ENCODE measurements at places on chromosomes 11 and 22.

- DNase-seq: no peak
Observed at GRCh38 chr11:61026121-61027031, 54.9 kb downstream of the CD6 start.

DNA sequence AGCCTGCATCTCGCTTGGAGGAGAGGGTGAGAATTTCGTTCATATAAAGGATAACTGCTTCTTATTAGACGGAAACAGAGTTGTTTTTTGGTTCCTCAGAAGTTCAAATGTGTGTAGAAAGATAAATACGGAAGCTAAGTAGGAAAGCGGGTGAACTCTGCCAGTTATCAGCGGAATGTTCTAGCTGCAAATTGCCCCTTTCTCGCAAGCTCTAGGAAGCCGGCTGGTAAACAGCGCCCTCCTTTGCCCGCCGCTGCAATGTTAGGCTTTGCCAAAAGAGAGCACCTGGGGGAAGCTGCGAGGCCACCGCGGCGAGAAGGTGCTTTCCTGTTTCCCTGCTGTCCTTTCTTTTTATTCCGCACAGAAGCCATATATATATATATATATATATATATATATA, 67.0 kb downstream of the IGLL5 start:
- DNase-seq: no peak

DNA sequence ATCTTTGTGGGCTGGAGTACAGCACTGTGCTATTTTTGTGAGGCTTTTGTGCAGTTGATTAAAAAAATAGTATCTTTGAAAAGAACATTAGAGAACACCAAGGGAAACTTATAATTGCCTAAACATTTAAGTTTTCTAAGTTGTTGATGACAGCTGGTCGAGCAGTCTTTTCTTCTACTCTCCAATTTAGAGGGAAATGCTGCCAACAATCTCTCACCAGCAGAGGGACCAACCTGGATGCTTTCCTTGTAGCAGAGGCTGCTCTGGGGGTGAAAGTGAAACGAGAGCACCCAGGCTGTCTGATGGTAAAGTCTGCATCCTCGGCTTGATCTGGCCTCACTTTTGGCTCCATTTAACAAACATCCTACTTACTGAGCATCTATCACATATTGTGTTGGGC, 1286.5 kb upstream of the TENM4 start:
- DNase-seq: peak; percentile 27

DNA sequence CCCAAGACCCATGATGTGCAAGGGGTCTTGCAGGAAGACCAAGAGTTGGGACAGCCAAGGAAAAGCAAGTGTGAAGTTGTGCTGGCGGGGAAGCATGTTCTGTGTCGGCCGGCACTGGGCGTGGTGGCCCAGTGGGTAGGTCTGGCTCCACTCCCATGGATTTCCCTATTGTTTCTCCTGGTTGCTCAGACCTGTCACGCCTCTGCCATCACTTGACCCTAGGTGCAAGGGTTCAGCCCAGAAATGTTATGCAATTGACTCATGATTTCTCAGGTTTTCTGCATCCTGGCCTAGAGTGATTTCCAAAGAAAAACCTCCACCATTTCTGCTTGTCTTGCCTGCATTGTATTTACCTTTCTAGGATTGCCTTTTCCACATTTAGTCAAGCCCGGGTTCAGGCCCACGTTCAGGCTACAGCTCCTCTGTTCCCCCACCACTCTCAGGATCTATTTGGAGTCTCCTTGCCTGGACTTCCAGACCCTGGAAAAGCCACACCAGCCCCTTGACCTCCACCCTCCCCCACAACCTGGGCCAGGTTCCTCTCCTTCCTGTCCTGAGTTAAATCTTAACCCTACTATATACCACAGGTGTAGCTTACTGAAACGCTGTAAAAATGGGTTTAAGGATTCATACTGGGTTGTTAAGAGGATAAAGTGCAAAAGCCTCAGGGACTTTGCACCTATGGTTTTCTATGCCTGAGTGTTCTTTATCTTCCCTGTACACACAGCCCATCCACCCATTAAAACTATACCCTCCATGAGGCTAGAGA, 17.5 kb upstream of the FOLR1 start:
- DNase-seq: no peak

- DNase-seq: peak; percentile 13
Observed at GRCh38 chr11:77710358-77710757, 72.8 kb upstream of the CLNS1A start.

- no peak for DNase-seq
Observed at GRCh38 chr11:11620173-11620920, 1.5 kb downstream of the GALNT18 start.

DNA sequence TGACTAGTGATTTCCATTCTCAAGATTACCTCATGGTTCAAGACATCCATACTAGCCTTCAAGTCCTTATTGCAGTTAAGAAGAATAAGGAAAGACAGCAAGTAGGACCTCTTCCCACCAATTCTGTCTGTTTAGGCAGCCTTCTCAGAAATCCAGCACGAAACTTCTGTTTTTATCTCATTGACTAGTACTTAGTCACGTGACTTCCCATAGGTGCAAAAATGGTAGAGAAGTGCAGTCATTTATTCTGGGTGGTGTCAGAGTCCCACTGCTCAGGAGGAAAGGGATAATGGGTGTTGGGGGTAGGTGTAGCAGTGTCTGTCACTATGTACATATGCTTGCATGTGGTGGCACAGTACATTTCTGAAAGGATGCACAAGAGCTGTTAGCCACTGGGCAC, 57.7 kb upstream of the SORL1-AS1 start:
- DNase-seq: no peak

- DNase-seq: peak; percentile 57
Observed at GRCh38 chr22:36546932-36547331, 18.0 kb upstream of the EIF3D start.

GRCh38 chr11:134562196-134562595, 150.2 kb upstream of the B3GAT1 start:
- no peak for DNase-seq

DNA sequence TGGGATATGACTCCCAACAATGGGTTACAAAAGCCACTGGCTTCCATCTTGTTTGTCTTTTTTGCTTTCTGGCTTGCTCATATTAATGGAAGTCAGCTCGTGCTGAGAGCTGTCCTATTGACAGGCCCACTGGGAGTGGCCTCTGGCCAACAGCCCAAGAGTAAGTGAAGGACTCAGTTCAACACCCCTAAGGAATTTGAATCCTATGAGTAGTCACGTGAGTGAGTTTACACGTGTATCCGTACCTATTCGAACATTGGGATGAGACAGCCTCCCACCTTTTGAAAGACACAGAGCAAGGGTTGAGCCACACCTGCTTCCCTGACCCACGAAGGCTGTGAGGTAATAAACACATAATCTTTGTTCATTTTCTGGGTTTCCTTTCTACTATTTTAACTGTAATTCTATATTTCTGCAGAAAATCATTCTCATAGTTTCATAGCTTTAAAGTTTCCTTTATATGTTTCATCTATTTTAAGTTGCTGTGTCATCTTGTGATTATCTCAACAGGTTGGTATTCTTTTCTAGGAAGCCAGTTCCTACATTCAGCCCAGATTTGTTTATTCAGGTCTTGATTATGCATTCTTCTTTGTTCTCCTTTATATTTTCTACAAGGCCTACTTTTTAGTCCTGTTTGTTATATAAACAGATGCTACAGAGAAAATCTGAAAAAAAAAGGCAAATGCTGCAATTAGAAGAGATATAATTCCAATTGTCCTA, 802.3 kb downstream of the CNTN5 start:
- DNase-seq: no peak

DNA sequence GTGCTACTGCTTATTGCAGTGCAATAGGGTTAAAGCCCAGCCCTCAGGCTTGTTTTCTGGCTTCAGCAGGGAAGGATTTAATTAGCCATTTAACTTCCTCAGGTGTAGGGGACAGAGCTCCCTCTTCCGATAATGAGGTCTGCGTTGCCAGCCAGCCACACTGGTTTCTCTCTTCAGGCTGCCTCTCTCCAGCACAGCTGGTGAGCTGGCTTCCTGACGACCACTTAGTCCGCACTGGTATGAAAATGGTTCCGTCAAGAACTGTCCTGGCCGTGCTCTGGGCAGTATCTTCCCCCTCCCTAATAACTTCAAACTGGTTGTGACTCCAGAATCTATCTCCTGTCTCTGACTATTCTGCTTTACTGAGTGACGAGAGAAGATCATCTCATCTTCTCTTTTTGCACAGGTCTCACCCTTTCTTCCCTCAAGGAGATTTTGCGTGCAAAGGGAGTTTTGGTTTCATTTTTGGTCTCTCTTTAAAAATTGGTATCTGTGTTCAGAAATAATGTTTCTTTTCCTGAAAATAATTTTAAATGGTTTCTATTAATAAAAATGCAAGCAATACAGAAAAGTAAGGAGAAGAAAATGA, 49.2 kb downstream of the CNTN5 start:
- DNase-seq: peak; percentile 23

DNA sequence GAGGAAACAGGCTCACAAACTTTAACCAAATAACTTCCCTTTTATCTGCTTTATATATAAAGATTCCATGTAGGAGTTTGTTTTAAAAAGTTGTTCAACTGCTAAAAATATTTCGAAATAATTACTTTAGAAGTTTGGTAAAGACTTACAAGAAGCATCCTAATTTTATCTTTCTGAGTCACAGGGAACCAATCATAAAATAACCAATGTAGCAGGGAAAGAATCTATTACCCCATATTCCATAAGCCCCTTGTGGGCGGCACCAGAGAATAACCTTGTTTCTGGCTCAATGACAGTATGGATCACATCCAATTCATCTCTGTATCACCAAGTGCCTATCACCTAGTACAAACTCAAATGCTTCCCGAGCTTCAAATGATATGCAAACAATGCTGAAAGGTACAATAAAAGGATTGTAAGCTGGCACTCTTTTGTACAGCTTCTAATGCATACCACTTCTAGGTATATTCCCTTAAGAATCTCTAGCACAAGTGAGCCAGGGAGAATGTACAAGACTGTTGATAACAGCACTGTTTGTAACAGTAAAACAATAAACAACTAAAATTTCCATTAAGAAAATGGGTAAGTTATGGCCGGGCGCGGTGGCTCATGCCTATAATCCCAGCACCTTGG, 158.4 kb downstream of the ATG16L2 start:
- peak; percentile 52 for DNase-seq

GRCh38 chr11:47062736-47063135, 113.9 kb downstream of the ARFGAP2 start:
- no peak for DNase-seq

DNA sequence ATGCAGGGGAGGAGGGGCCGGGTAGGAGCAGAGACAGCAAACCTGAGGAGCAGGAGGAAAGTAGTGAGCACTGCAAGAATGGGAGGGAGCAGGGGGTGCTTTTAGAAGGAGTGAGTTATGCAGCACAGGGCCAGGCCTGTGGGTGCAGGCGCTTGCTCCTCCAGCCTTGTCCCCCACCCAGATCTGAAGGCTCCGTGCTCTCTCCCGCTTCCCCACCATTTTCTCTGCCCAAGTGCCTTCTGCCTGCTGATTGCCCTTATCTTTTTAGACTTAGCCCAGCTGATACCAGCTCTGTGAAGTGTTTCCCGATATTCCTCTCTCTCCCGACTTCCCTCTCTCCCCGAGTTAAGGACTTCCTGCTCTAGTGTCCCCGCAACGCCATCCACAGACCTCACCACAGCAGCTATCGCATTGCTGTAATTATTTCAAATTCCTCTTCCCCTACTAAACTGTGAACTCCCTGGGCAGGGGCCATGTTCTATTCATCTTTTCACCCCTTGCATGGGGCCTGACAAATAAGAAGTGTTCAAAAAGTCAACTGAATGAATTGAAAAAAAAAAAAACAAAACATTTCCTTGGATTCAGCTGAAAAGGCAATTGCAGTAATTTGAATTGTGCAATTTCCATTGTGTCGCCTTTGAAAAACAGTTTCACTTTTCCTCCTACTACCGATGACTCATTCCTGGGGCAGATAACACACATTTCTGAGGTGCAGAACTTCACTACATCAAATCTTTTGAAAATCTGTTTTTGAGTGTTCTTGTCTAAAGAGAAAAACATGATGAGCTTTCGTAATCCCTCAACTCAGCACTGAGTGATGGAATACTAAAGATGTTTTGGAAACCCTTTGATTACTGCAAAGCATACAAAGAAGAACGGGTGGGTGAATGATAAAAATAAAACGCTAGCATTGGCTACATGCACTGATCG, 69.7 kb upstream of the BMAL1 start:
- DNase-seq: peak; percentile 80

DNA sequence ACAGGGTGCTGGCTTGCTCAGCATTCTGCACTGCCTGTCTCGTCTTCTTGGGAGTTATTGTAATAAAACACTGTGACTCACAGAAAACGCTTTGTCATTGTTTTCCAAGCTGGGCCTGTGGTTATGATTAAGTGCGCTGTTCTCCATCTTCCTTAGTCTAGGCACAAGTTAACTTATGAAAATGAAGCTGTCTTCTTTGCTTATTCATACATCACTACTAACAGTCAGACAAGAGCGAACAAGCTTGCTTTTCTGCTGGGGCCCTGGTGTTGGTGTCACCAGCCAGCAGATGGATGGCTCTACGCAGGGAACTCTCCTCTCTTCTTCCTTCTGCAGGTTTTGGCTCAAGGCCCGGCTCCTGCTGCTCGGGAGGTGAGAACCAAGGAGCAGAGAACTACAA, 380.1 kb upstream of the SYN3 start:
- DNase-seq: peak; percentile 87

DNA sequence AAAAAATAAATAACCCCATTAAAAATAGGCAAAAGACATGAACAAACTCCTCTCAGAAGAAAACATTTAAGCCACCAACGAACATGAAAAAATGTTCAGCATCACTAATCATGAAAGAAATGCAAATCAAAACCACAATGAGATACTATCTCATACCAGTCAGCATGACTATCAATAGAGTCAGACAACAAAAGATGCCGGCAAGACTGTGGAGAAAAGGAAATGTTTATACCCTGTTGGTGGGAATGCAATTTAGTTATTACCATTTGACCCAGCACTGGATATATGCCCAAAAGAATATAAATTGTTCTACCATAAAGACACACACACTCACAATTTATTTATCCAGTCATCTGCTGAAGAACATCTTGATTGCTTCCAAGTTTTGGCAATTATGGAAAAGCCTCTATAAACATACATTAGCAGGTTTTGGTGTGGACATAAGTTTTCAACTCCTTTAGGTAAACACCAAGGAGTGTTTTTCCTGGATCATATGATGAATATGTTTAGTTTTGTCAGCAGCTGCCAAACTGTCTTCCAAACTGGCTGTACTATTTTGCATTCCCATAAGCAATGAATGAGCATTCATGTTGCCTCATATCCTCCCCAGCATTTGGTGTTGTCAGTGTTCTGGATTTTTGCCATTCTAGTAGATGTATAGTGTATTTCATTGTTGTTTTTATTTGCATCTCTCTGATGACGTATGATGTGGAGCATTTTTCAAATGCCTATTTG, 28.0 kb downstream of the OR8D1 start:
- peak; percentile 74 for DNase-seq

- peak; percentile 76 for DNase-seq
Observed at GRCh38 chr11:82867495-82868082, 32.6 kb downstream of the PRCP start.

GRCh38 chr11:1760351-1761109, 3.2 kb downstream of the CTSD start:
- peak; percentile 27 for DNase-seq
